Heart left ventricle (tissue), 16 donors: ENCODE measurements at places on chromosomes 6 and 20. TPM values are rescaled to one million over a fixed set of nuclear protein-coding genes. Genes with fewer than 3 reads are reported as not detected.
A peak's percentile ranks its signal among the peaks of the same experiment; 100 is the strongest.

GRCh38 chr6:1770968-1771723, 161.4 kb downstream of the FOXC1 start:
- no peaks in the 10 kb centered on the region for H3K36me3 ChIP-seq
- H3K27me3 ChIP-seq = no peaks in the 10 kb centered on the region
- H3K4me1 ChIP-seq = no peaks in the 10 kb centered on the region
- no peak overlapping the region for H3K27ac ChIP-seq

DNA sequence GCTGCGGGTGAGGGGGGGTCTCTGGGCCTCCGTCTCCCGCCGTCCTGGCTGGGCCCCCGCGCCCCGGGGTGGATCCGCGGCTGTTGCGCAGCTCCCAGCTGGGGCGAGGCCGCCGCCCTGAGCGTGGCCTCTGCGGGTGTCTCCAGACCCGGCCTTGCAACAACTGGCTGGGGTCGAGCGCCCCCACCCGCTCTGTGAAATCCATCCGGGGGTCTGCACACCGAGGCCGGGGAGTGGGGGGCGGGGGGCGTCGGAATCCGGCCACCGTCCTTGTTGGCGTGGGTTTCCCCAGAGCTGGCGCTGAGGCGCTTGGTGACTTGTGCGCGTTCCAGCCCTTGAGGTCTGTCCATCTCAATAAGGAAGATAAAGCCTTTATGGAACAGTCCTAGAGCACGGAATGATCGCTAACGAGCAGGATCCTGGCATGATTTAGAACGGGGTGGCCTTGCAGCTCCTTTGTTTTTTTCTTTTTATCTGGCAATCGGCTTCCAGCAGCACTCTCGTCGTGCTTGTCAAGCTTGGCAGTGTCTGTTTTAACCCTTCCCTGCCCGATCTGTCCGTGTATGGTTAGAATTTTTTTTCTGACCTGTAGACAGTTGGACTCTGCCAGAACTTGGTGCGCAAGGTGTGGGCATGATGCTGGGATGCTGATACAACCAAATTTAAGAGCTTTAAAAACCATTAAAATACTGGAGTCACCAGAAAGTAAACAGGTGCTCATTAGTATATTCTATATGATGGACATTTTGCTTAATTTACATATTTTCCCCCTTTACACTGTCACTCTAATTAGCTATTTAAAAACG, 675 bp downstream of the DSTN start:
- H3K36me3 ChIP-seq = peaks cover 6% of the 10 kb centered on the region
- no peaks in the 10 kb centered on the region for H3K27me3 ChIP-seq
- peak overlapping the region; percentile 72 for H3K4me3 ChIP-seq
- peaks cover 52% of the 10 kb centered on the region for H3K4me1 ChIP-seq
- H3K27ac ChIP-seq = peak overlapping the region; percentile 99
- peak; percentile 79 for DNase-seq

DNA sequence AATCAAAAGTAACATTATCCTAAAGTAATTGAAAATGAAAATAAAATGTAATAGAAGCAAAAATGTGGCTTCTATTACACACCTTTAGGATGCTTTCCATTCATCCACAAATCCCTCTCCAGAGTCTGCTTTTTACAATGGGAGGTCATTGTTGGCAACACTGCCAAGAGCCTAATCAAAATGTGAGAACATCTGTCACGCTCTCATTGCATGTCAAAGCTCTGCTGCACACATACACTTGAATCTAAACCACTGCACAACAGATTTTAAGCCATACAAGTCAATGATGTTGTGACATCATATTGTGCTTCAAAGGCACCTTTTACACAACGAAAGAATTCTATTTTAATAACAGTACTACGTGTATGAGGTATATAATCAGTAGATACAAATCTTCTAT, 82.1 kb downstream of the PREP start:
- peaks cover 13% of the 10 kb centered on the region for H3K36me3 ChIP-seq
- no peaks in the 10 kb centered on the region for H3K4me1 ChIP-seq
- no peaks in the 10 kb centered on the region for H3K27me3 ChIP-seq
- no peak for DNase-seq
- H3K27ac ChIP-seq = no peak overlapping the region
- H3K4me3 ChIP-seq = no peak overlapping the region

DNA sequence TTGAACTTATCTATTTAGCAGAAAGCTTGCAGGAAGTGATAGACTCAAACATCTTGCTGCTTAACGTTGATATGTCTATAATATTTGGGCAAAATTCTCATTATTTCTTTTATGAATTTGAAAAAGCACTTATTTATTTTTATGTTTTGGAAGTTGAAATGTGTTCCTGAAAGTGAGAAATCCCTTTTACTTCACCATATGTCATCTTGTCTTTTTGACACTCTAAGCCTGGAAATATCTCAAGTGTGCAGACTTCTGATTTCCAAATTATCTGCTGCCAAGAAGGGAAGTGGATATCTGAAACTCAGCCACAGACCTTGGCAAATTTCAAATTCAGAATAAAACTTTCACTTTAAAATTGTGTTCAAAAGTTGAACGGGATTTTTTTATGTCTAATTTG, 368.7 kb upstream of the MANEA start:
- H3K4me3 ChIP-seq = no peak overlapping the region
- H3K27ac ChIP-seq = no peak overlapping the region
- H3K36me3 ChIP-seq = no peaks in the 10 kb centered on the region
- no peak for DNase-seq
- no peaks in the 10 kb centered on the region for H3K4me1 ChIP-seq
- no peaks in the 10 kb centered on the region for H3K27me3 ChIP-seq

- no peak overlapping the region for H3K4me3 ChIP-seq
- H3K27me3 ChIP-seq = no peaks in the 10 kb centered on the region
- H3K27ac ChIP-seq = no peak overlapping the region
- H3K4me1 ChIP-seq = no peaks in the 10 kb centered on the region
- DNase-seq = no peak
- H3K36me3 ChIP-seq = no peaks in the 10 kb centered on the region
Observed at GRCh38 chr6:140355476-140355875, 981.0 kb upstream of the CITED2 start.

- H3K36me3 ChIP-seq = peaks cover 38% of the 10 kb centered on the region
- DNase-seq = no peak
- no peak overlapping the region for H3K4me3 ChIP-seq
- H3K4me1 ChIP-seq = no peaks in the 10 kb centered on the region
- no peaks in the 10 kb centered on the region for H3K27me3 ChIP-seq
Observed at GRCh38 chr20:35216541-35216940, 9.9 kb upstream of the MMP24 start.

DNA sequence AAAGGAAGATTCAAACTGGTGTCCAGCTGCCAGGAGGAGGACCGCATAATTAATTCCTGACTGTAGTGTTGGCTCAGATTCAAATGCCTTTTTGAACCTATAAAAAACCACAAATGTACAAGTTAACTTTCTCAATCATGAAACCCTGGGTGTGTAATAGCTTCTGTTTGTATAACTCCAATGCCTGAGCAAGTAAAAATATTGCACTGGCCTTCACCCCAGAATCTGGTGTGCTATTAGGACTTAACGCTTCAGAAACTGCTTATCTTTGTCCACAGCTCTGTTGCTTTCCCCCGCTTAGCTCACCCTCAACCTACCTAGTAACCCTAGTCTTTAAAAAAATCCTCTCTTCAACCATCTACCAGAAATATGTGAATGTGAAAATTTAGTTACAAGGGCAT, 119.1 kb upstream of the MAP7 start:
- peaks cover 29% of the 10 kb centered on the region for H3K36me3 ChIP-seq
- no peak for DNase-seq
- no peak overlapping the region for H3K4me3 ChIP-seq
- peaks cover 8% of the 10 kb centered on the region for H3K4me1 ChIP-seq

ID4 gene
- total RNA-seq = 2.7 TPM

FILIP1 gene
- 131 TPM for total RNA-seq

TMEM217 gene
- total RNA-seq = 0.93 TPM
